ENCODE measurements at places on chromosomes 5 and 9.

DNA sequence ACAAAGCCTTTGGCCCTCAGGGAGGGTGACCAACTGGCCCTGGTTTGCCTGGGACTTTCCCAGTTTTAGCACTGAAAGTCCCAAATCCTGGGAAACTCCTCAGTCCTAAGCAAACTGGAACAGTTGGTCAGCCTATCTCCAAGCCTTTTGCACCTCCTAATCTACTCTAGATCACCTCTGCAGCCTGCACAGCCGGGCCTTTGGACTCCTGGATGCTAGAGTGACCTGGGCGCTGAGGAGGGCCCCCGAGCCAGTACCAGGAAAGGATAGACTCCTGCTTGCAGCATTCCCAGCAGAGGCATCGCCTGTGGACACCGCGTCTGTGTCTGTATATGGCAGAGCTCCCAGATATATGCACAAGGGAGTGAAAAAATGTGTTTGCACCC lies 15.1 kb downstream of the IRF1 start:
- no peak for DNase-seq

DNA sequence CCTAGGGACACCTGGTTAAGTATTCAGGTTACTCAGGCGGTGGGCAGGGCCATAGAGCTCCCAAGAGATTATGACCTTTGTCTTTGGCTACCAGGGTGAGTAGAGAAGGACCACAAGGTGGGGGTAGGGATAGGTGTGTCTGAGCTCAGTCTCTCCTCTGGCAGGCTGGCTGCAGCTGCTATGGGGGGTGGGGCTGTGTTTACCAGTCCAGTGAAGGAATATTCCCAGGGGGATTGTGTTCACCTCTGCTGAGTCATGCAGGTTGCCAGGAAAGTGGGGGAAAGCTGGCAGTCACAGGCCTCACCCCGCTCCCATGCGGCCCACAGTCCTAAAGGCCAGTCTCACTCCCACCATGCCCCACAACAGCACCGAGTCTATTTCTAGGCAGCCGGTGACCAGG lies 53.6 kb upstream of the POU5F2 start:
- no peak for DNase-seq

- DNase-seq, result no peak
Observed at GRCh38 chr9:83956086-83956435, 24.0 kb downstream of the HNRNPK start.

DNA sequence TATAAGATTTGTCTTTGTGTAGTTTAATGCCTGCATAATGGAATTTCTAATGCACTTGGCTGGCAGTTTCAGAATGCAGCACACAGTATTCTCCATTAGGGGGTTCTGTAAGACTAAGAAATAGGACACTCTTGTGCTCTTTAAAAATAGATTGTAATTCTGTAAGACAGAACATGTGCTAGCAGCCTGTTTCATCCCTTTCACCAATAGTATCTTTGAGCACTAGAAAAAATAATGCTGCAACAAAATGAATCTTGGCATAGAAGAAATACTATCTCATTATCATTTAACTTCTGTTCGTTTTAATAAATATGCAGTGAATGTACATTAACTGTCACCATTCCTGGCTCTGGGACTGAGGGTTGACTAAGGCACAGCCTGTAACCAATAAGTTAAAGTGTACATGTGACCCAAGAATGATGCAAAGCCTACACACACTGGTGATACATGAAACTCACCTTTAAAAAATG lies 23.8 kb upstream of the ZNF622 start:
- peak; percentile 55 for DNase-seq

GRCh38 chr9:121399883-121400607 lies 30.0 kb upstream of the STOM start:
- DNase-seq, result peak; percentile 82

DNA sequence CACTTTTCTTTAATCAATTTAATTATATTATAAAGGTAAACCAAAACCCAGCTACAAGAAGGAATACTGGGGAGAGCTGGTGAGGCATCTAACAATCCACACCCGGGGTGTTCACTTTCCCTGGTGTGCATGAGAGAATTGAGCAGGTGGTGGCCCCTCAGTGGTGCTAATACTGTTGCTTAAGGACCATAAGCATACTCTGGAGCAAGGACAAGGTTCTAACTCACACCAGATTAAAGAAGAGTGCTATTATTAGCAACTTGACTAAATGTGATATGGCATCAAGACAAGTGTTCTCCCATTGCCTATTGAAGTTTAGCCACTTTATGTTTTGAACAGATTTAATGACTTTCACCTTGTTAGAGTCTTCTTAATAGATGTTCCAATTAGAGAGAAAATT lies 8.8 kb downstream of the RGS7BP start:
- no peak for DNase-seq

GRCh38 chr9:117232281-117232680 lies 182.6 kb downstream of the ASTN2 start:
- DNase-seq, result no peak

DNA sequence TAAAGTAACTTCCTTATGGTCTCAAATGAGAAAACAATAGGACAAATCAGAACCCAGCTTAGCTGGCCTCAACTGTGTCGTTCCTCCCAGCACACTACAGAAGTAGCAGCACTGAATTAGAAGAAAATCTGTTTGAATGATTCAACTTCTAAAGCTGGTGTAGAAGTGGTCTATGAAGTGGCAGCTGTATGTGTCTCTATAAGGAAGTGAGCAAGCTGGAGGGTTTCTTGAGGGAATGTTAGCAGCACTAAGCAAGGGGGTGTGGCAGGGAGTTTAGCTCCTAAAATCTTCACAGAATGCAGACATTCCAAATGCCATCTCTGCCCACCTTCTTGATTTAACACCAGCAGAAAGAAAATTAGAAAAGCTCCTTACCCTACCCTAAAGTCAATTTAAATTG lies 4.1 kb downstream of the KLF9 start:
- no peak for DNase-seq

All from fibroblast of upper back skin (primary cell).